ENCODE measurements at places on chromosomes 3 and 15.

DNA sequence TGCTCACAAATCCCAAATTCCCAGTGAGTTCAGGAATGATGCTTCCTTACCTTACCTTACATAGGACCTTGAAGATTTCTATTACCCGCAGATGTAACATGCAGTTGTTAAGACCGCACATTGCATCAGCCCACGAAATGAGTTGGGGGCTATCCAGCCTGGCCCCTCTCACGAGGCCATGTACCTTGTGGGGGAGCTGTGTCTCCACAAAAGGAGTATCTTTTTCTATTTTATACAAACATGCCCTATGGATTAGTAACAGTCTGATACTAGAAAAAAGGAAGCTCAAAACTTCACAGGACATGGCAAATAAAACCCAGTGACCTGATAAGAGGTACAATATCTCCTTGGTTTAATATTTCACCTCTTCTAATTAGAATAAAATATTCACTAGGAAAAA is 1086.8 kb upstream of the CFAP20DC start:
- no peak for DNase-seq

- DNase-seq, result no peak
Measured at GRCh38 chr3:9553021-9553947, at the start of gene LHFPL4. Gene LHFPL4, minus strand, starts transcription at chr3:9553822. Its CDS starts 1,143 bp downstream, at chr3:9552679.

DNA sequence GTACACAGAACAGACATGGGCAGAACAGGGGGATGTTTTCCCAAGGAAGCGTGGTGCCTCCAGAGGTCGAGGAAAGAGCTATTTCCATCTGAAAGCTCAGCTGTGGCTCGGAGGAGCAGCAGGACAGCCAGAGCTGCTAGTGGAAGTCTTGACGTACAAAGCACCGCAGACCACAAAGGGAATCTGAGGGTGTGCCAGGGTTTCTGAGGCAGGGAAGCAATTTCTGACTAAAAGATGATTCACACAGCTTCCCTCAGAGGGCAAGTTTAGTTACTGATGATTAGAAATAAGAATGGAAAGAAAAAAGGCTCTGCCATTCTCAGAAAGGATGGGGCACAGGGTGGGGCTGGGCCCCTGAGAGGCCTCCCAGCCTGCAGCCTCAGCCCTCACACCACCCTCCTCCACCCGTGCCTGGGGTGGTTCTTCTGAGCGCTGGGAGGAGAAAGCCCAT is 45.8 kb upstream of the SEC13 start:
- peak; percentile 16 for DNase-seq

- DNase-seq, result no peak
Measured at GRCh38 chr3:171005648-171006047, 20.9 kb downstream of the SLC2A2 start.

- no peak for DNase-seq
Measured at GRCh38 chr3:182618085-182618732, 175.1 kb upstream of the ATP11B start.

DNA sequence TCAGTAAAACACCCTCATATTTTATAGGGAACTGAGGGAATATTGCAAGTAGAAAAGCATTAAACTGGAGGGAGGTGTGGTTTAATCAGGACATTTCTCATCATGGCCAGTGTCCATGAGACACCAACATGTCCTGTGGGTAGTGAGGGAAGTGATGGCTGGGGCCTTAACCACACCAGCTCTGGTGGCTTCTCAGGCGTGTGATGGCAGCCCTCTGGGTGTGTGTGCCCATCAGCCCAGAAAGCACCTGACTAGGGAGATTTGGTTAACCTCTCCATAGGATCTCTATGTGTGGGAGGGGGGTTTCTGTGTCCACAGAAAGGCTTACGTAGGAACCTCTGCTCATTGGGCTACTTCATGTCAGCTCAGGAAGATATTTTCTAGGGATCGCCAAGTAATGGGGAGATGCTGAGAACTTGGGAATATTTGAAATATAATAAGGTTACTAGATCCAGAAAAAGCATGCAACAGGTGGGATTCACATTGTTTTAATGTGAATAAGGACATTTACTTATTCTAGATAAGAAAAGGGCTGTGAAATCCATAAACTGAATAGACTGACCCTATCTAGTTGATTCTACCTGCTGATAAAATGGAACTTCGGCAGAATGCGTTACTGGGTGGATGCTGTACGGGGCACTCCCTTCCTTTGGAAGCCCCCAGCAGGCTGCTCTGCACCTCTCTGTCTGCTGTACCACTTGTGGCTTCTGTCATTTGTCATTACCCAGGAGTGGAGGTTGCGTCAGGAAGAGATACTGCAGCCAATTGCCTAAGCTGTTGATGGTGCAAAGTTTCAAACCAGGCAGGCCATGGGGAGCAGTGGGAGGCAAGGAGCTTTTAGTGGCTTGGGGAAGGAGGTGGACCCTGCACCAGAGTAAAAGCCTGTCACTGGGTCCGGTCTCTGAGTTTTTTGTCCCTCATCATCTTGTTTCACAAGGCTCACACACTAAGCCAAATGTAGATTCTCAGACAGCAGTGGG is 21.5 kb downstream of the PDHB start:
- DNase-seq, result no peak

DNA sequence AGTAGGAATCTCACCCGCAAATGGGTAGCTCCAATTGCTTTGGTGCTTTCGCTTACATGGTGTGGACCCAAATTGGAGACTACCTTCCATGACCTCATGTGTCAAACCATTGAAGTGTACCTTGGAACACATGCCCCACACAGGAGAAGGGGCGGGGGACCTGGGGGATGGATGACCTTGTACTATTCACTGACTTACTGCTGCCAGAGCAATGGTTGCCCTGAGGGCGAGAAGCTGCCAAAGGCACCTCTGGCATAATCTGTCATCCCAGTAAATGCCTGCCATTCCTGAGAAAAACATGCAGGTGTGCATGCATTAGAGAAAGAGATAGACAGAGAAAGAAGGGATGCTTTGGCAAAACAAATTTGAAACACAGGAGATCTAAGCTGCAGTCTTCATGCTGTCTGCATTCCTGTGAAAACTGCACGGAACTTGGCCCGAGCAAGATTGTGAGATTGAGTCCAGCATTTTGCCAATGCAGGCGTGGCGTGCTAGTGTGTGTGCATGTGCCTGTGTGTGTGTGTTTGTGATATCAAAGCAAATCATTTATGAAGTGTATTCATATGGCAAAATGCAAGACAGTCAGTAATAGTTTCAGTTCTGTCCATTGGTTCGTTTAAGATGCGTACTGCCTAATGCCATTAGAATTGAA is 219.5 kb upstream of the MDFIC2 start:
- no peak for DNase-seq

DNA sequence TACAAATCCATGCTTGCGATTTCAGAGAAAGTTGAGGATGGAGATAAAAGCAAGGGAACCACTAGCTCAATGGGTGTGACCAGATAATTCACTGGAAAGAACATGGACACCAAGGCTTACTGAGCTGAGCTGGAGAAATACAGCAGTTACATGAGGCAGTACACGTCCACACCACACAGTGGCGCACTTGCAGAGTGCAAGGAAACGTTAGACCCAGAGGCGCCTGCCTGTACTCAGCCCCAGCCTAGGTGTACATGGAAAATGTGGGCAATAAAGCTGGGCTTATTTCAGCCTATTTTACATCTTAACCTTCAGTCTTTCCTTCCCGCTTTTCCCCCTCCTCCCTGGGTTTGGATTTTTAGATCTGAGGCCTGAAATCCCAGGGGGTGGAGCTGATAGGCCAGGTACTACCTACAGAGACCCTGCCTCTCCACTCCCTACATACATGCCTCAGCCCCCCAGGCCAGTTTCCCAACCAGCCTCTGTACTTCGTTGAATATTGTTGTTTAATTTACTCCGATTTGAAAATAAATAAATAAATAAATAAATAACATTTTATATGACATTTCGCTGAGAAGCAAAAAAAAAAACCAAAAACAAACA is 60.1 kb downstream of the PCOLCE2 start:
- DNase-seq, result peak; percentile 46

DNA sequence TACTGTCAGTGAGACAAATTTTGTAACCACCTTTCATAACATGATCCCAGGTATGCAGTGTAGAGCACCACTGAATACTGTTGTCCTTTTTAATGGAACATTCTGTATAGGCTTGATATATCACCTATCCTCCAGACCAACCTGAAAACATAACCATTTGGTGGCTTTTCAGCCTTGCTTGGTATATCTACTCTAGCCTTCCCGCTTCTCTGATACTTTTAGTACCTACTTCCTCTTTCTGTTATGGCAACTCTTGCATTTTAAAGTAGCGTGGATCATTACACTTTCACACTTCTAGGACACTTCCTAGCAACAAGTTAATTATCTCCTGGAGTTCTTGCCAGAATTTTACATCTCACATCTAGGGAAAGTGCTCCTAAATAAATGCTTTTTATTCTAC is 226.6 kb upstream of the ROBO1 start:
- DNase-seq, result no peak

DNA sequence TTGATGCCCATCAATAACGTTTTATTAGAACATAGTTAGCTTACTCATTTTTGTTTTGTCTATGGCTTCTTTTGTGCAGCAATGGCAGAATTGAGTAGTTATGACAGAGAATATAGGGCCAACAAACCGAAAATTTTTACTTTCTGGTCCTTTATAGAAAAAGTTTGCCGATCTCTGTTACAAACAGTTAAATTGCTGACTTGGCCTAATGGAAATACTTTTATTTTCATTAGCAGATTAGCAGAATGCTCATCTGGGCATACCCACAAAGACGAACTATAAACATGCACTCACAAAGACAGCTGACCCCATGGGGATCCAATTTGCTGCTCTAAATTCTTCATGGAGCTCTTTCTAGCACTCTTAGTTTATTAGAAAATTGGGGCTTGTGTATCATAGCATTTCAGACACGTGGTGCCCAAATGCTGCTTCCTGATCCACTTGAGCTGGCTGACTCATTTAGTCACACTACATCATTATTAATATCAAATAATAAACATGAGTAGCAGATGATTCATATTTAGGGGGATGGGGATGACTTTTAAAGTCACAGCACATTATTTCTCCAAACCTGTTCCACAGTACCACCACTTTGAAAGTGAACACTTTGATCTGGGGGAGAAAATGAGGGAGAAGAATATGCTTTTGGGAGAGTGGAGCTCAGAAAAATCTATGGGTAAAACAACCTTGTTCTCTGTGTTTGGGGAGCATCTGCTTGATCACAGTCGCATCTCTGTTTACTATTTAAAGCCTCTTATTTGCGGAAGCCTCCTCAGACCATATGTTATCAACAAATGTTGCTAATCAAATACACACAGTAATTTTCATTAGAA is 228.1 kb upstream of the FEZF2 start:
- DNase-seq, result no peak

- no peak for DNase-seq
Measured at GRCh38 chr15:82750831-82751180, 41.1 kb upstream of the AP3B2 start.
